ENCODE measurements at places on chromosomes 1 and 21.

DNA sequence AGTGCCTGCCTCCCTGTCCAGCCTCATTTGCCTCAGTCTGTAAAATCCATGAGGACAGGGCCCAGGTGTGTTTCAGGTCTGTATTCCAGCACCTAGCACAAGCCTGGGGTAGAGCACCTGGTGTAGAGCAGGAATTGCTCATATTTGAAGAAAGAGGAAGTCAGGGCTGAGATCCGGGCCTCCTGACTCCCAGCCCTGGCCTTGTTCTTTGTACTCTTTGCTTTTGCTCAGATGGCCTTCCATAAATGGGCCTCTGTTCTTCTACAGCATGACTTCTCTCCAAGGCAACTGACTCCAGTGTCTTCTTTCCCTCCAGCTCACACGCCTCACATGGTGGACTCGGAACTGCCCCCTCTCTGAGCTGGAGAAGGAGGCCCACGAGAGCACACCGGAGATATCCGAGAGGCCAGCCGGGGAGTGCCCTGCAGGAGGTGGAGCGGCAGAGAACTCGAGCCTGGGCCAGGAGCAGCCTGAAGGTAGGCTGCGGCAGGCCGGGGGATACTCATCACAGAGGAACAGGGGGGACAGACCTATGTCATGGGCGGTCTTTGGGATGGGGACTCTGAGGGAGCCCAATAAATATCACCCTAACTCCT is 19.7 kb downstream of the SLC5A9 start:
- DNase-seq: no peak

- no peak for DNase-seq
Observed at GRCh38 chr1:220203816-220204215, 68.4 kb downstream of the RAB3GAP2 start.

GRCh38 chr1:219444474-219444873 is 168.4 kb downstream of the ZC3H11B start:
- DNase-seq: no peak

DNA sequence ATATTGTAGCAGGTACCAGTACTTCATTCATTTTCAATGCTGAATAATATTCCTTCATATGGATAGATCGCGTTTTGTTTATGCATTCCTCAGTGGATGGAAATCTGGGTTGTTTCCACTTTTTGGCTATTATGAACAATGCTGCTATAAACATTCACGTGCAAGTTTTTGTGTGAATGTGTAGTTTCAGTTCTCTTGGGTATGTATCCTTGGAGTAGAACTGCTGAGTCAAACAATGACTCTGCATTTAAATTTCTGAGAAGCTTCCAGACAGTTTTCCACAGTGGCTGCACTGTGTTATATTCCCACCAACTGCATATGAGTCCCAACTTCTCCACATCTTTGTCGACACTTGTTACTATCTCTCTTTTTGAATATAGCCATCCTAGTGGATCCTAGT is 138.0 kb upstream of the KLHDC7A start:
- DNase-seq: no peak

DNA sequence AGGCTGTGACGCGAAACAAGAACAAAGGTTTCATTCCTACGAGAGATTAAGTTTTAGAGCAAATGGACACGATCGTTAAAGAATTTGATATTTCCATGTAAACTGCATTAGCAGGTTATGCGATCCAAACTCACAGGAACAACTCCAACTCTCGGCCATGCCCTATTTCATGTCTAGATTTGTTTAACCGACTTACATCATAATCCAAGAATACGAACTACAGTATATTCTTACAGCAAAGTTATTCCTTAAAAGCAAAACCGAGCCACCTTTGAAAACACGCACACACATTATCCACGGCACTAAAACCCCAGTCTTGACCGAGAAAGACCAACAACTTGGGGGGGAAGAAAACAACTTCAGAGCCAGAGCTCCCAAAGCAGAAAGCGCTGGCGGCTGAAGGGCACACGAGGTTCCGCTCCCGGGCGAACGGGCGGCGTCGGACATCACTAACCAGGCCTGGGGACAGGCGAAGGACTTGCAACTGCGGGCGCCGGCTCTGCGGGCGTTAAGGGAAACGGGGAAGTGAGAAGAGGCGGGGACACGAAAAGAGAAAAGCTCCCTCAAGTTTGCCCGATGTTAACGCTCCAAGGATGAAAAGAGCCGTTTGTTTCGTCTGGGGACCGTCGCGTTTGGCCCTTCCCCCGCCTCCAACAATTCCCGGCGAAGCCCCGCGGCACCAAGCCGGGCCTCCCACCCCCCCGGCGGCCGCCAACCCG is 690 bp downstream of the B3GALNT2 start:
- DNase-seq: peak; percentile 43

DNA sequence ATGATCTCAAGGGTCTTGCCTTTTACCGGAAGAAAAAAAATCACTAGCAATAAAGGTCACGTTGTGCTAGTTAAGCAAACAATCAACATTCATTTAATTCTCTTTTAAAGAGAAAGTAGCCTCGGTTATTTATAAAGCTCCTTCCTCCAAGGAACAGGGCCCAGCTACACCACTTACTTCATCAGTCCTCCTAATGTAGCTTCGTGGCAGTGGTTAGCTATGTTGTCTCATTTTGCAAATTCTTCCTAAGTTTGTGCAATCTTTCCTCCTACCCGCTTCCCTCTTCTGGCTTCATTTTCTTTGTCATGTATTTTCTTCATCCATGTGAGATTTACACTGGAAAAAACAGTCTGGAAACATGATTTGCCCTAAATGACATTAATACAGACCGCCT is 554.2 kb downstream of the NUF2 start:
- peak; percentile 94 for DNase-seq

DNA sequence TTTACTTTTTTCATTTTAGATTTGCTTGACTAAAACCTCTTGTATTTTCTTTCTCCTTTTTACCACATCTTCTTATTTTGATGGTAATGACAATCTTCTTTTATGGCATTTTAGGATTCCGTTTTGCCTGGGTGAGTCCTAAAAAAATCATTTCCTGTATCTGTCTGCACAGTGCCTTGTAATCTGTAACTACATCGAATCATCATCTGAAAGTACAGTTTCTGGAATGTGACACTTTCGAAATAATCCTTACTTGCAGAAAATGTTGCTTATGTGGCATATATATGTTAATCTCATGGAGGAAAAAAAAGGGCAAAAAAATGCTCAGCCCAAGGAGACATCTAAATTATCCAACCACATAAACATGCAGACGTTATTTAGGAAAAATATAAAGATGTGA is 29.0 kb downstream of the GREM2 start:
- peak; percentile 76 for DNase-seq

DNA sequence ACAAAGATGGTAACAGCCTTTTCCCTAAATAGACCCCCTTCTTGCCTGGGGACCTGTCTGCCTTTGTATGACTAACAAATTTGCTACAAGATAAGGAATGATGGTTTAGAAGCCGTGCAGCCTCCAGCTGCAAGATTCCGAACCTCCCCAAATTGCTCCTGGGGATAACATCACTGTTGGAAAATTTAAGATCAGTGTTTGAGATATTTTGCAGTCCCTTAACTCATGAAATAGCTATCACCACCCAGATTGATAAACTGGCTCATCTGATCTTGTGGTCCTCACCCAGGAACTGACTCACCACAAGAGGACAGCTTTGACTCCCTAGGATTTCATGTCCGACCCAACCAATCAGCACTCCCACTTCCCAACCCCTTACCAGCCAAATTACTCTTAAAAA is 254.7 kb downstream of the USH2A start:
- no peak for DNase-seq

DNA sequence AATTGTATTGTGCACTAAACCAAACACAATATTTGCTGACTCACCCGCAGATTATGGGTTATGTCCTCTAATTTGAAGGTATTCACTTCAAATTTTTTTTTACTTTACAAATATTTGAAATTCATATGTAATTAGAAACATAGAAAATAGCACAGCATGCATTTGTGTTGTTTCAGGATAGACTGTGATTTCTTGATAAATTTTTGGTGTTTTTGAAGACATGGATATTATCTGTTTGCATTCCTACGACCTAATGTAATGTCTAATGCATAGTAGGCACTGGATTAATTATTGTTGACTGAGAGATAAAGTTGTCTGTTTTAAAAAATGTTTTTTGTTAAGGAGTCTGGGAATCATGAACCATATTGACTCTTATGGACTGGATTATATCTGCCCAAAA is 850.2 kb downstream of the BRINP3 start:
- DNase-seq: peak; percentile 49

DNA sequence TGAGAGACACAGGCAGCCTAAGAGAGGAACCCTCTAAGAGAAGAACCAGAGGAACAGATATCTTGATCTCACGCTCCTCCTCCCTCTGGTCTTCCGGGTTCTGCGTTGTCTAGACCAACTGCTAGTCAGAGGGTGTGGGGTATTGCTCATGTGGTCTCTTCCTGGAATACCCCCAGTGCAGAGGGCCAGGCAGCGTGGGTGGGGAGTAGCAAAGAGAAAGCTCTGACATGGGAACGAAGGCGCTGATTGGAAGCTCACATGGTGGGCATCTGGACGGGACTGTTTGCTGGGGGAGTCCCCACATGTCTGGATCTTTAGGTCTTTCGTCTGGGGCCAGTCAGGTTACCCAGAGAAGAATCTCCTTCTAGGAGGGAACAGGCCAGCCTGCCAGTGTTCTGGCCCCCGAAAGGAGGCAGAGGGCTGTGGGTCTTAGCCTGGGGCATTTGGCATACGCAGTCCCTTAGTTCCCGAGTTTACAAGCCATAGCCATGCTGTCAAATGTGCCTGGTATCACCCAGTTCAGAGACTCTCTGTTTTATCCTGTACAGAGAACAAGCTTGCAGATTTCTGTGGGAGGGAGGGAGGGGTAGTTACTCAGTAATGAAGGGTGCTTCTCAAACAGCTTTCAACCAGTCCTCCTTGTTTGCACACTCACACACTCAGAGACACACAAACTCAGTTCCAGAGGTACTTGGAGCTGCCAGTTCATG is 18.3 kb upstream of the IL6R start:
- no peak for DNase-seq

DNA sequence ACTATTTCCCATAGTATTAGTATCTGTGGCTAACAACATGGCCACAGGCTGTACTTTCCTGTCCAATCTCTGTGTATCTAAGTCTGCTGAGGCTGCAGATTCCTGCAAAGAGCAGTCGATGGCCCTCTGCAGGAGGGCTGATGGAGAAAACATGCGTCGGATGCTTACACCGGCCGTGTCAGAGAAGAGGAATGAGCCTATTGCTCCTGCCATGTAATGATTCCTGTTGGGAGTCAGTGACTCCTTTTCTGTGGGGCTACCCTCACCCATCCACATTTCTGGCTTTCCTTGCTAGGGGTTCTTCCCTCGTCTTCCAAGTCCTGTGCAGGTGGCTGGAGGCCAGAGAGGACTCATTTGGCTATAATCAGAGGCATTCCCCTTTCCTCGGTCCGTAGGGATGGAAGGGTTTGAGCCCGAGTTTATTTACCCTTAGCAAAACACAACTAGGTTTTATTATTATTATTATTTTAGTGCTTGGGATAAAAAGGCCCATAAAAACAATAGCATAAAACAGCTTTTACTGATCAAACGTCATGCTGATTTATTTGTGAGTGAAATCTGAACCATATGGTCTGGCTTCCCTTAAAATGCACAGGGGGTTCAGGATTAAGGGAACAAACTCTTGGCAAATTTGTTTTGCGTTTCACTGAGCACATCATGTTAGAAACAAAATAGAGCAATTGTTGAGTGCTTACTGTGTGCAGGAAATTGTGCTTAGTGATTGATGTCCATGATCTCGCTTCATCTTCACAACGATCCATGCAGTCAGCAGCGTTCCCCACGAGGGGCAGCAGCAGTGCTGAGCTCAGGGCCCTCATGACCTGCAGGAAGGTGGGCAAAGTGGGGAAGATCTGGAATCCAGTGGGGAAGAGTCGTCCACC is 70.8 kb downstream of the KIF26B start:
- peak; percentile 81 for DNase-seq

DNA sequence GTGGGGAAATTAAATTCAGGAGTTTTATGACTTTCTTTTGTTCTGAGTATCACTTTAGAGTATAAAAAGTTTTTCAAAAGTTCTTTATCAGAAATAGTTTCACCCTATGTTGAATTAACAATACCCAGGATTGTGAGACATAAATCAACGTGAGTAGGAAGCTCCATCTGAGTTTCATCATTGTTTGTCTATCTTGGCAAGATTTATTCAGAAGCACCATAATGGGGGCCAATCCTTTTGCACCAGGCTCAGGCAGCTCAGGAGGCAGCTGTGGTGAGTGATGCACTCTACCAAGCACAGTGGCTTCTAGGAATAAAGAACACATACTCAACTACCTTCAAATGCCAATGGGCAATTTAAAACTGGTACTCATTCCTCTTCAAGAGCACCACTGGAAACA is 12.0 kb downstream of the CREG1 start:
- no peak for DNase-seq

GRCh38 chr1:229409616-229410369 is 24.1 kb downstream of the ACTA1 start:
- no peak for DNase-seq

- peak; percentile 46 for DNase-seq
Observed at GRCh38 chr1:162554258-162554657, 7.3 kb upstream of the UAP1 start.

GRCh38 chr1:8144323-8144722 is 118.2 kb upstream of the ERRFI1 start:
- DNase-seq: no peak

- DNase-seq: peak; percentile 96
Observed at GRCh38 chr1:167661527-167662426, 31.7 kb downstream of the RCSD1 start.

DNA sequence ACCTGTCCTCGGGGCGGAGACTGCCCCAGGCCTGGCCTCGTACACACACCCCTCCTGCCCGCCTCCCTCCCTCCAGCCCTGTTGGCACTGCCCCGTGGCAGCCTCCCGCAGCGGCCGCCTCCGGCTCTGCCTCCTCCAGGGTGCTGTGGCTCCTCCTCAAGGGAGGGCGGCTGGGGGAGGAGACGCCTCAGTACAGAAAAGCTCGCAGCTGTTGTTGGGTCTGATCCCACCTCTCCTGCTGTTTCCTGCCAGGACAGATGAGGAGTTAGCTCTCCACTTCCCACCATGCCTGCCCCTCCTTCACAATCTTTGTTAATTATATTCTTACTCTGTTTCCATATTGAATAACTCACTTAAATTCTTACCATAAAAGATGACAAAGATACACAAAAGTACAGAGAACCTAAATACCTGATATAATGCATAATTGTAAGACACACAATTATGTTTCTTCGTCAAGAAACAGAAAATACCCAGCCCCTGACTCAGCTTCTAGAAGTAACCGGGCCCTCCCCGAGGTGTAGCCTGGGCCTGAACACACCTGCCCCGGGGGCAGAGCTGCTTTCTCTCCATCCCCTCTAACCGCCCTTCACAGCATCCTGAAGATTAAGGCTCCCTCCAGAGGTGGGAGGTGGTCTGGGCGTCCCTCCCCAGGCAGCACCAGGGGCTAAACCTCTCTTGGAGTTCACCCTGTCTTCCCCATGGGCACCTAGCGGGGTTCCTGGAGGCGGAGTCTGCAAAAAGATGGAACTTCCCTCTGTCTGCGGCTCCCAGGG is 30.6 kb upstream of the COL6A1 start:
- peak; percentile 60 for DNase-seq

- no peak for DNase-seq
Observed at GRCh38 chr1:224245188-224245587, 62.1 kb downstream of the DEGS1 start.

DNA sequence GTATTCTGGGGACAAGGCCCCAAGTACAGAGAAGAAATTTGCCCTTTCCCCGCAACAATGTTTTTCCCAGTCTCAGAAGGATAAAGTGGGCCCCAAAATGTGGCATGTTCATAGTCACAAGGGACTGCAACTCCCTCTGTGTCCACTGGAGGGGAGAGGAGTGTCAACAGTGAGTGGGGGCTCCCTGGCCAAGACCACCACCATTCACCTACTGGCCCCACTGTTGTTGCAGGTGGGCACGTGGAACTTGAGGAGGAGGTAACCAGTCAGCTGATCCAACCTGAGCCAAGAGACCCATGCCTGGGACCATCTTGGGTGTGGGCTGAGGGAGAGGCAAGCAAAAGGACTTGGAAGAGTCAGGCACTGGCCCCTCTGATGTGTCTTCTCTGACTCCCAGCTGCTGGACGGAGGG is 777 bp downstream of the NUDT17 start:
- peak; percentile 34 for DNase-seq

Measured in fibroblast of skin of scalp (primary cell).